CD4-positive, alpha-beta T cell treated with Interferon gamma for 1 hour (primary cell): ENCODE measurements at places on chromosomes 4 and X.

GRCh38 chr4:123510221-123510620 is 113.6 kb downstream of the SPRY1 start:
- no peak for DNase-seq

DNA sequence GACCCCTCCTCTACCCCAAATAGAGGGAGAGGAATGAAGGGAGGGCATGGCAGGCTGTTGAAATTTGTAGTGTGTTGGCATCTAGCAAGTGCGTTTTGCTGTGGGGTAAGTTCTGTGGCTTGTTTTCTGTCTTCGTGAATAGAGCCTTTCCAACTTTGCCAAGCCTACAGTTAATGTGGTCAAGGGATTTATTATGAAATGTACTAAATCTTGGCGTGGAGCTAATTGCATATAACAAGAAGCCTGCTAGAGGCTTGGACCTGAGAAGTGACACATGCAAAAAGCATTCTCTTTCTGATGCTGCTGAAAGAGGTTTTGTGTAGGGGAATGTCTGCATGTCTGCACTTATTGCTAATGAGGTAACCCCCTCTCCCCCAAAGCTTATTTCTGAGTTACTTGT is 132.2 kb downstream of the BMPR1B start:
- no peak for DNase-seq

GRCh38 chr4:159227984-159228383 is 125.1 kb downstream of the RAPGEF2 start:
- no peak for DNase-seq

GRCh38 chr4:68734095-68734494 is 63.6 kb upstream of the UGT2B15 start:
- no peak for DNase-seq

GRCh38 chr4:139469869-139470268 is 15.9 kb downstream of the RAB33B start:
- DNase-seq: no peak

- no peak for DNase-seq
Measured at GRCh38 chr4:129323658-129324057, 227.7 kb downstream of the C4orf33 start.

GRCh38 chr4:86338989-86339388 is 20.9 kb downstream of the MAPK10 start:
- no peak for DNase-seq

GRCh38 chr4:16969696-16970135 is 71.3 kb upstream of the LDB2 start:
- no peak for DNase-seq

- no peak for DNase-seq
Measured at GRCh38 chrX:6244666-6245065, 16.0 kb upstream of the NLGN4X start.

- DNase-seq: no peak
Measured at GRCh38 chrX:124033821-124034220, 72.3 kb downstream of the STAG2 start.

DNA sequence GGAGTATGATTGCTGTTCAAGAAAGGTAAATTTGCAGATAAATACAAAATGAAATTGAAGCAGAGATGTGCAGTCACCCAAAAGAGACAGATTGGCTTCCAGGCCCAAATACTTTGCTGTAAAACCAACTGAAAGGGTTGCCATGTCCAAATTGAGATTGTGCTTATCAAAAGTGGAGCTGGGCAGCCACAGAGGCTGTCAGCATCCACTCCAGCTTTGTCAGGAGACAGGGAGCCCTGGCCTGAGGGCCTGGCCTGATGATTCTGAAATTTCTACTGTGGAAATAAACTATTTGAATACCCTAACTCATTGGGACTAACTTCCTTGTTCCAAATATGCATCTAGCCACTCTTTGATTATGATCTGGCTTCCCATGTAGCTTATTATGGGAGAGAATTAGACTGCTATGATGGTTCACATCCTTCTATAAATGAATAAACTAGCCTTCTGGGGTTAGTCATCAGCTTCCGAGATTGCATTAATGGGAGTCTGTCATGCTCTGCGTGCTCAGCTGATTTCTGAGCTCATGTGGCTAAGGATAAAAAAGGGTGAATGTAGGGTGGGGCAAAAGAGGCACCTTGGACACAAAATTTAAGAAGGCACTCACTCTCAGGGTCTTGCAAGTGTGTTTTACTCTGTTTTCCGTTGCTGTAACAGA is 48.2 kb downstream of the SLC34A2 start:
- DNase-seq: no peak

GRCh38 chrX:154458116-154458953 is at the start of gene PLXNA3:
TSS of gene PLXNA3 (plus strand) at chrX:154458281. CDS start at chrX:154460184, 1,903 bp downstream.
- peak; percentile 58 for DNase-seq

DNA sequence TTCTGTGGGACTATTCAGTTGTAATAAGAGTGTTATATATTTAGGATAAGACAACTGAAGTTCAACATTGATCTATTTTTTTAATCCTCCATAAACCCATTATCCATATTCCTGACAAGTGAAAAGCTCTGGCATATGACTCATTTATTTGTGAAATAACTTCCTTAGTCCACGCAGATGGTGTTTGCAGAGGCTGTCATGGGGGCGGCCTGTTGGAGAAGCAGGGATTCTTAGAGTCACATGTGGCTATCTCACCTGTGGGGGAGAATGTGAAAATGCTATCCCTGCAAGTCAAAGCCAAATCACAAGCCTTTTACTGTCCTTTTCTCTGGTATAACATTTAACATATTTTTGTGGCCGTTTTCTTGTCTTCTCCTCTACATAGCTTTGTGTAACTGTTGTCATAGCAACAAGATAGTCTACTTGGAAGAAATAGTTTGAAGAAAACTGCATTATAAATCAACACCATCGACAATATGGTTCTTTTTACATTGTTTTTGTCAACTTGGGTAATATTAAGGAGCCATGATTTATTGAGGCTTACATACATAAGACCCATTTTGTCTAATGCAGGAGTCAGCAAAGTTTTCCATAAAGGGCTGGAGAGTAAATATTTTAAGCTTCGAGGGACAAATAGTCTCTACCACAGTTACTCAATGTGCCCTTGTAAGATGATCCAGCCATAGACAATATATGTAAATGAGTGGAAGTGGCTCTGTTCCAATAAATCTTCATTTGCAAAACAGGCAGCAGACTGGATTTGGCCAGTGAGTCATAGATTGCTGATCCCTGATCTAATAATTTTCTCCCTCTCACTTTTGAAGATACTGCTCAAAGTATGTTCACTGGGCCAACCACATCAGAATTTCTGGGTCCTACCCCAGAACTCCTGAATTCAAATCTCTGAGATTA is 395.0 kb downstream of the DTHD1 start:
- DNase-seq: no peak
